Stimulated activated CD8-positive, alpha-beta memory T cell treated with anti-CD3 and anti-CD28 coated beads, Interleukin-7, amount 100 ng/mL, for 4 hours (primary cell): ENCODE measurements at places on chromosomes 2 and 18.
A peak's percentile ranks its signal among the peaks of the same experiment; 100 is the strongest.

DNA sequence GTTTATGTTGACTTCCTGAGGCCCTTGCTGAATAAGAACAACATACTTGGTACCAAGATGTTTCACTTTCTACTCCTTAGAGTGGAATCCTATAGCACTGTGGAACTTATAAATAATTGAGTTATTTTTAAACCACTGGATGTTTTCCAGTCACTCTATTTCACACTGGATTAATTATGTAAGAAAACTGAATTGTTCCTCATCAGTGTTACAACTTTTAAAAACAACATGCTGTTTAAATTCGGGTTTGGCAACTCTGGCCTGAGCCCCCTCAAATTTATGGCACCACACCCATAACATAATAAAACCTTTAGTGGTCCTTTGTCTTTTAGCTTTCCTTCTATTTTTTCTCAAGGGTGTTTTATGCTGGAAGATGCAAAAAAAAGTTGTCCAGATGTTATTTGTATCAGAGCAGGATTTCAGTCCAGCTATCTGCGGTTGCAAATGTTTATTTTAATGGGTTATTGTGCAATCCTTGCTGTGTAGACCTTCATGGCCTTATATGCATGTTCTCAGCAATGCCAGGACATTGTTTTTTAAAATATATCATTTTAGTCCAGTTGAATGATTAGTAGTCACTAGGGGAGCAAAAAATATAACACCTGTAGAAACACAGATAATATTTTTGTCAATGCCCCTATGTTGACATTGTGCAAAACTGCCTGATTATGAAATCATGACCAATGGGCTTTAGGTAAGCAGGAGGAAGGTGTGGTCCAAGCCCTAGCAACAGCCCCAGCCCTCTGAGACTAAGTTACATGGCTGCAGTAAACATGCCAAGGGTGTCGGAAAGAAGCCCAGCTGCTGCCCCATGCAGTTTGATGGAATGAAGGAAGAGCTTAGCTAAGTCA lies 638.0 kb upstream of the ZEB2 start:
- no peak for DNase-seq

DNA sequence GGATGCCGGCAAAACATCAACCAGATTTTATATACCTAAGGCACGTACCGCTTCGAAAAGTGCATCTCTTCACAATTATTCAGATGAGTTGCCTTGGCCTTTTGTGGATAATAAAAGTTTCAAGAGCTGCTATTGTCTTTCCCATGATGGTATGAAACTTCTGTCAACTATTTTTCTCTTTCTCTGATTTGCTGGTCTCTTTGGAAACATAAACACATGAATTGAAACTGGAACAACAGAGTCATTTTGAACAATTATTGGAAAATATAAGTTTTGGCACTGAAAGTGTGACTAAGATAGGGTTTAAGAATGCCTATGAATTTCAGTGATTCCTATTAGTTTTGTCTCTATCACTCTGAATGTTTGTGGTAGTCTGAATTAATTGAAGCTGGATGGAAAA lies 109.9 kb downstream of the DPP4 start:
- DNase-seq = no peak

DNA sequence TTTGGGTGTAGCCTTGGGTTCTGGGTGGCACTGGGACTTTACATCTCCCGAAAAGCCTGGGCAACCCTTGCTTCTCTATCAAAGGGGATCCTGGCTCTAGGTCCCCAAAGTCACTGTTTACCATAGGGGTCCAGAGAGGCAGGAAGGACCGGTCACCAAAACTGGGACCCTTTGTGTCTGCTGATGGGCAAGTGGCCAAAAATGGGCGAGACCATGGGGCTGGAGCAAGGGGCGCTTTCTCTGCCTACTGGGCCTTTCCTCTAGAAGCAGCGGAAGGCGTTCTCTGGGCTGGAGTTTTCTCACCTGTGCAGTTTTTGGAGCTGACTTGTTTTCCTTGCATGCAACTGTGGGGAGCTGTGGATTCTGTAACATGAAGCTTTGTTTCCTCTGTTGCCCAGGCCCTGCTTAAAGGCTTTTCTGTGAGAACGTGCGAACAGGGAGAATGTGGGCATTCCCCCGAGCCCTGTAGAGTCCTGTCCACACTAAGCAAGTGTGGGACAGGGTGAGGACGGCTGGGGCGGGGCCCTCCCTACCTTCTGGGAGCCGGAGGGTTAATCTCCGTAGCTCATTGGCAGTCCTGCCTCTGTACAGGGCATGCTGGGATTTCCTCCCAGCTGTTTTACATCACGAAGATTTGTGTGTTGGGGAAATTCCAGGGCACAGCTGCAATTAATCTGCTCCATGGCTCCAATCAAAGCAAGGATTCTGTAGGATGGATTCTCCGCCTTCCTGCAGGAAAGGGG lies 50.2 kb downstream of the TGOLN2 start:
- DNase-seq = no peak

- DNase-seq = peak; percentile 57
Measured at GRCh38 chr18:75070625-75071483, 138.1 kb downstream of the PTGR3 start.

DNA sequence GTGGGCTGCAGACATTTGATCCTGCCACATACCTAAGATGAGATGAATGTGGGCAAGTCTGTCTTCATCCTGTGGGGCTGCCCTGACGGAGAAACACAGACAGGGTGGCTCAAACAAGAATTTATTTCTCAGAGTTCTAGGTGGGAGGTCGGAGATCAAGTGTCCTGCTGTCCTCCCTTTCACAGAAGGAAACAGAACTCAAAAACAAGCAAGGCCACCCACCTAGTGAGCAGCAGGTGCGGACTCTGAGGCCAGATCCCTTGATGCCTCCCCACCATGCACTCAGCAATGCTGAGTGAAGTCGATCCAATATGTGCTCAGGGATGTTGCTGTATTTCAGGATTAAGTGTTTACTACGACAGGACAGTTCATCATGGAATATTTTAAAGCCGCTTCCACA lies 63.0 kb upstream of the SNTG2 start:
- no peak for DNase-seq

- no peak for DNase-seq
Measured at GRCh38 chr2:216713691-216714336, 18.5 kb upstream of the IGFBP5 start.

DNA sequence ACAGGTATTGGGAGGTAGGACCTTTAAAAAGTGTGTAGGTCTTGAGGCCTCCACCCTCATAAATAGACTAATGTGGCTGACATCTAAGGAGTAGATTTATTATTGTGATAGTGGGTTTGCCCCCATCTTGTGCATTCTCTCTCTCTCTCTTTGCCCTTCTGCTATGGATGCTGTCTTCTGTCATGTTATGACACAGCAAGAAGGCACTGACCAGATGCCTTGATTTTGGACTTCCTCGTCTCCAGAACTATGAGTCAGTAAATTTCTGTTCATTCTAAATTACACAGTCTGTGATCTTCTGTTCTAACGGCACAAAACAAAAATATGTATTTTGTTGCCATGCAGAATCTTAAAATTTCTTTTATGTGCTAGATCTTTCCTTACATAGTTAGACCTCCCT lies 66.9 kb downstream of the ATAD2B start:
- no peak for DNase-seq

- no peak for DNase-seq
Measured at GRCh38 chr2:234823196-234823876, 128.5 kb upstream of the SH3BP4 start.

DNA sequence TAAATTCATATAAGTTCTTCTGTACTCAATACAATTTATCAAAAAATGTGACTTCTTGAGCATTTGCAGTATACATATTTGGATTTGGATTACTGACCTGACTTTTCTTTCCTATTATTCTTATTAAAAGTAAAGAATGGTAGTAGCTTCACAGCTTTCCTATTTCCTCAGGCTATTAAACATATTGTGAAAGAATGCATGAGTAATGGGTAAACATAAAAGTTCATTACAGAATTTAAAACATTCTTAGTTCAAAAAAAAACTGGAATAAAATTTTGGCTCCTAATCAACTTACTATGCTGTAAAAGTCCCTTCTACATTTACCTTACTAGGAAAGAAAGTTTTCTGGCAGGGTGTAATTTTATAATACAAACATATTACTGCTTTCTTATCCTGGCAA lies 27.3 kb upstream of the C2orf66 start:
- no peak for DNase-seq

DNA sequence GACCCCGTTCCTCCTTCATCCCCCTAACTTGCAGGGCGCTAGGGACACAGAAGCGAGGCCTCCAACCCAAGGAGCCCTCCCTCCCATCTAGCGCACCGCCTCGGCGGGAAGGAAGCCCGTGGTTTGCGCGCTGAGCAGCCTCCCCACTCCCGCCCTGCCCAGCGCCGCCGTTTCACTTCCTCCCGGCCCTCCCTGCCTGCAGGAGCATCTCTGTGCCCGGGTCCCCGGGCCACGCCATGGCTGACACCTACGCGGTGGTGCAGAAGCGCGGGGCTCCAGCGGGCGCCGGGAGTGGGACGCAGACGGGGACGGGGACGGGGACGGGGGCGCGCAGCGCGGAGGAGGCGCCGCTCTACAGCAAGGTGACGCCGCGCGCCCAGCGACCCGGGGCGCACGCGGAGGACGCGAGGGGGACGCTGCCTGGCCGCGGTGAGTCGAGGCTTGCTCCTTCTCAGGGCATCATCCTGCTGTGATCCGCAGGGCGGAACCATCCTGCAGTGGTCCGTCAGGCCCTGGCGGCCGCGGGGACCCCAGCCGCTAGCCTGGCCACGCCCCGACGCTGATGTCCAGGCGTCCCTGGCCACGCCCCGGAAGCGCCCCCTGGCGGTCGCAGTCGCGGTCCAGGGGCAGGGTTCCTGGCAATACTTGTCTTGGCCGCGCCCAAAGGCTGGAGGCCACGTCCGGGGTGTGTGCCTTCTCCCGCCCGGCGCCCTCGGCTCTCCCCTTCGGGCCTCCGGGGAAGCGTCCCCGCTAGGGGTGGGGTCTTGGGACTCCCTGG lies 16.4 kb downstream of the PTPN18 start:
- DNase-seq = peak; percentile 29

- DNase-seq = no peak
Measured at GRCh38 chr2:190017837-190018236, 44.7 kb downstream of the MSTN start.

GRCh38 chr2:190858817-190859216 lies 21.8 kb upstream of the GLS start:
- DNase-seq = no peak

DNA sequence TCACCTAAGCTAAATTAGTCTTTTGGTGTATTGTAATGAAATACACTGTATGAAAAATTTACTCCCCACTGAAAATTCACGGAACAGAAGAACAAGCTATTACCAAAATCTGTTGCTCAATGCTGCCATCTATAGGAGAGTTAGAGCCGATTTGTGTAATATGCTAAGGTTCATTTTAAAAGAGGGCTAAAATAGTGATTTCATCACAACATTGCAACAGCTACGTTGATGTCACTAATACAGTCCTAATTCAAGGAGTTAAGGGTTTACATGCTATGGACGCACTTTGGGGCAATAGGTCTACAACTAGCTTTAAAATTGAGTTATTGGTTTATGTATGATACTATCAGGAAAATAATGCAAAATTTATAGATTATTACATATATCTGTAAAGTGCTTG lies 3.0 kb upstream of the IRS1 start:
- no peak for DNase-seq

- no peak for DNase-seq
Measured at GRCh38 chr2:23563673-23564614, 179.0 kb downstream of the KLHL29 start.

GRCh38 chr2:223971-224760 lies 39.7 kb downstream of the SH3YL1 start:
- DNase-seq = no peak

DNA sequence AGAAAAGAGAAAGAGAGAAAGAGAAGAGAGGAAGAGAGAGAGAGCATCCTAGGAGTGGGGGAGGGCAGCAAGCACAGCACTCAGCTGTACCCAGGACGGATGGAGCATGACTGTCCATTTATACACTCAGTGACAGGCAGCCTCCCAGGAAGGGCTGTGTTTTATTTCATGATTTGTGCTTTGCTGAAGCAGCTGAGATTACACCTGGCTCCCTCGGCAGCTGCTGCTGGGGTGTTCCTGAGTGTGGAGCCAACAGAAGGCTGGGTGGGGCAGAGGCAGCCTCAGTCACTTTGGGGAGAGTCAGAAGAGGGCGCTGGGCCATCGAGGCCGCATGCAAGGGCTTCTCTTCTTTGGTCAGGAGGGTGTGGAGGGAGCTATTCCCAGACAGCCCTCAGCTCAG lies 47.8 kb upstream of the TEX51 start:
- no peak for DNase-seq

- peak; percentile 21 for DNase-seq
Measured at GRCh38 chr2:217988014-217988839, 14.6 kb downstream of the TNS1 start.

GRCh38 chr2:45681675-45682074 lies 30.2 kb downstream of the PRKCE start:
- DNase-seq = no peak

GRCh38 chr2:236546561-236547002 lies 23.0 kb upstream of the ACKR3 start:
- no peak for DNase-seq

- DNase-seq = no peak
Measured at GRCh38 chr2:19031642-19032041, 326.8 kb downstream of the OSR1 start.

- peak; percentile 40 for DNase-seq
Measured at GRCh38 chr2:68837164-68837860, 33.9 kb downstream of the BMP10 start.

GRCh38 chr2:191641609-191642008 lies 36.3 kb upstream of the NABP1 start:
- no peak for DNase-seq

GRCh38 chr2:180222644-180223043 lies 215.5 kb upstream of the CWC22 start:
- DNase-seq = no peak

DNA sequence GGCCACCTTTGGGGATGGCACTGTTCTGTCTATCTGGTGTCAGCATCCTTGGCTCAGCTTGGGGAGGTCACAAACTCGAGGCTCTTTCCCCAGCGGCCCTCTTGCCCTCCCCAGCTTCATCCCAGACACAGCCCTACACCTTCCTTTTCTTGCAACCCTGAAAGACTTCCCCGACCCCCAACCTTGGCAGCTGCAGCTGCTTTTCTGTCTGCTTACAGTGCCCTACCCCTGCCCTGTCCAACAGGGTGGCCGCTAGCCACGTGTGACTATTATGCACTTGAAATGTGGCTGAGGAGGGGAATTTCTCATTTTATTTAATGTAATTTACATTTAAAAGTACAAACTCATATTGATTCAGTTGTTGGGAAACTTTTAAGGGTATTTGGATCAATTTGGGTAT lies 41.3 kb downstream of the NGEF start:
- no peak for DNase-seq

DNA sequence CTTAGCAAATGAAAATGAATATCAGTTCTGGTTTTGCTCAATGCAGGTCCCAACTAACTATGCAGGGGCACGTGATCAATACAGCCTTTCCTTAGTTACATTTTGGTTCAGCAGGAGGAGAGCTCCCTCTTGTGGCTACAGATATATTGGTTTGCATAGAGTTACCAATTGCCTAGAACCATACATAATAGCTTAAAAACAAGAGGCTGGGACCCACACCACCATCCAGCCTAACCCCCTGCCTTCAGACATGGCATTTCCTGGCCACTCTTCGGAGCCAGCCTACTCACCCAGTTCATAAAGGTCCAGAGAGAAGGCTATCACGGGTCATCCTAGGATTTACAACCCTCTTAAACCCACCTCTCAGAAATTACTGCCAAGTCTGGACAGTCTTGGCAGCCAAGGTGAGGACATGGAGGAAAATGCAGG lies 10.5 kb downstream of the CCDC93 start:
- DNase-seq = no peak
